ENCODE measurements at places on chromosomes 16 and 17. TPM values are rescaled to one million over a fixed set of nuclear protein-coding genes. Genes with fewer than 3 reads are reported as not detected.

Gene CD300LB
- total RNA-seq, result not detected

Gene NPIPB9
- total RNA-seq, result 3.1 TPM

Gene CCDC78
- 4.2 TPM for total RNA-seq

Gene SLC35B1
- 39.0 TPM for total RNA-seq

Gene WFIKKN1
- total RNA-seq, result 0.47 TPM

Gene SDR42E2
- total RNA-seq, result not detected

Gene RHBDL1
- total RNA-seq, result 1.4 TPM

Gene CDH16
- total RNA-seq, result not detected

Gene CLEC18A
- not detected for total RNA-seq

Gene CTRL
- 1.4 TPM for total RNA-seq

Gene CPHXL2
- not detected for total RNA-seq

Gene RCVRN
- 0.16 TPM for total RNA-seq

Gene SEZ6L2
- total RNA-seq, result 32.1 TPM

Gene NPIPB8
- total RNA-seq, result not detected

Gene VMO1
- 0.62 TPM for total RNA-seq

Gene KIFC3
- total RNA-seq, result 44.6 TPM

Gene TNP2
- not detected for total RNA-seq

Gene STH
- total RNA-seq, result 3.9 TPM

Gene CDRT15L2
- not detected for total RNA-seq

Gene KRT38
- not detected for total RNA-seq

Gene TAT
- total RNA-seq, result 0.31 TPM

Gene CD300LG
- total RNA-seq, result not detected

All from occipital lobe (tissue), 3 donors.